Mesendoderm (in vitro differentiated cells): ENCODE measurements at places on chromosomes 16 and 17.

DNA sequence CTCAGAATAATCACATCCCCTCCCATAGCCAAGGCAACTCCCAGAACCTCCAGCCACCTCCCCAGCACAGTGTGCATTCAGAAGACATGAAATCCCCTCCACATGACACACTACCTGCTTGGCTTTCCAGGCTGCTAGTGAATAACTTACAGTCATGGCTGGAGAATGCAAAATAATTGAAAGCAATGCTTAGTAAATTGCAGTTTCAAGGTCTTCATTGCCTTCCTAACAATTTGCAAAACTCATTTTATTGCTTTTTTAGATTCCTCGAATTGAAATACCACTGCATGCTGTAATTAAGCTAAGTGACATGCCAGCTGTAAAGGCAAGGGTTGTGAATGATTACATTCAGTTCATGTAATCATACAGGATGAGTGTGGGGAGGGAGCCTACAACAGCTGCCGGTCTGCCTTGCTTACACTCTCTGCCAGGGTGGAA is 29.0 kb upstream of the HOXB13 start:
- no peak for DNase-seq

GRCh38 chr16:51996516-51996915 is 550.4 kb downstream of the TOX3 start:
- DNase-seq: no peak

GRCh38 chr17:82840431-82840831 is 609 bp upstream of the ZNF750 start:
- DNase-seq: peak; percentile 28

GRCh38 chr17:41539071-41539492 is 11.0 kb upstream of the KRT19 start:
- DNase-seq: peak; percentile 76

DNA sequence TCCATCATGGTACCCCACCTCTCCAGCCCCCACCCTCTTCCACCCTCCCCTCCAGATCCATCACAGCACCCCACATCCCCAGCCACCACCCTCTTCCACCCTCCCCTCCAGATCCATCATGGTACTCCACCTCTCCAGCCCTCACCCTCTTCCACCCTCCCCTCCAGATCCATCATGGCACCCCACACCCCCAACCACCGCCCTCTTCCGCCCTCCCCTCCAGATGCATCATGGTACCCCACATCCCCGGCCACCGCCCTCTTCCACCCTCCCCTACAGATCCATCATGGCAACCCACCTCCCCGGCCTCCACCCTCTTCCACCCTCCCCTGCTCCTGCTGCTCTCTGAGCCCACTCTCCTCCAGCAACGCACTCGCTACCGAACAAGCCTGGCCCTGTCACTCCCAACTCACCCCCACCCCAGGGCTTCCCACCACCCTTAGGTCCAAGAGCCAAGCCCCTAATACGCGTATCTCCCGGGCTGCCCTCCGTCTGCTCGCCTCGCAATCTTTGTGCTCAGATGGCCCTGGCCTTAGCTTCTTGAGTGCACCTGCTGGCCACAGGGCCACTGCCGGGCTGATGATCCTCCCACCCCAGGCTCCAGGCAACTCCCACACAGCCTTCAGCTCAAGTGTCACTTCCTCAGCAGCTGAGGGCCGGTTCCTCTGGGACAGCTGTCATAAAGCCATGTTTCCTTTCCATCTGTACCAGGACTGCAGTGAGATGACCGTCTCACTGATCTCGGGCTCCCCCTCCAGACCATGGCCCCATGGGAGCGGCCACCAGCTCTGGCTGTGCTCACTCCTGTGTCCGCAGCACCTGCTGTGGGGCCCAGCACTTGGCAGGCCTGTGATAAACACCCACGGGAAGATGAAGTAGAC is 25.5 kb downstream of the KDM8 start:
- no peak for DNase-seq

DNA sequence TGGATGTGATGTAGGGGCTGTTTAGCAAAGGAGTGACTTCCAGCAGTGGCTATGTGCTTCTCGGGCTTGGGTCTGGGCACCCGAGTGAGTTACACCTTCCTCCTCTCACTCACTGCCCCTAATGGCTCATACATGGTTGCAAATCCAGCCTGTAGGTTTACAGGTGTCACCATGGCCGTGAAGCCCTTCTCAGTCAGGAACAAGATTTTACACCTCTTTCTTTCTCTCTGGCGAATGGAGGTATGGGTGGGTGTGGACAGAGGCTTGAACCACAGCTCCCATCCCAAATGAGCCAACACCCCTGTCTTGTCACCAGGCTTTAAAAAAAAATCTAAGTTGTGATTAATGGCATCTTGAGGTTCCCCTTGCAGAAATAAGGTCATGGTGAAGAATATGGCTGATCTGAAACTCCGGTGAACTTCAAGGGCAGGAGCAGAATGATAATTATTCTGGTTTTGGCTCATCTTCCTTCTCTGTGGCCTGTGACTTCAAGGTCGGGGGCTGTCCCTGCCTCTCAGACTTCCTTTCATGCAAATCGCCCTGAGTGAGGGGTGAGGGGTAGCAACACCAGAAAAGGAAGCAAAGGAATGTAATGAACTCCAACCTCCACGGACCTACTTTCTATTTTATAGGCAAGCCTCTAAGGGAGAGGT is 331.2 kb downstream of the MAF start:
- DNase-seq: peak; percentile 22

- DNase-seq: peak; percentile 70
These were observed 112.8 kb downstream of the ZNF778 start for GRCh38 chr16:89330177-89330856.

- DNase-seq: no peak
These were observed 326.3 kb downstream of the MAF start for GRCh38 chr16:79274264-79274663.

DNA sequence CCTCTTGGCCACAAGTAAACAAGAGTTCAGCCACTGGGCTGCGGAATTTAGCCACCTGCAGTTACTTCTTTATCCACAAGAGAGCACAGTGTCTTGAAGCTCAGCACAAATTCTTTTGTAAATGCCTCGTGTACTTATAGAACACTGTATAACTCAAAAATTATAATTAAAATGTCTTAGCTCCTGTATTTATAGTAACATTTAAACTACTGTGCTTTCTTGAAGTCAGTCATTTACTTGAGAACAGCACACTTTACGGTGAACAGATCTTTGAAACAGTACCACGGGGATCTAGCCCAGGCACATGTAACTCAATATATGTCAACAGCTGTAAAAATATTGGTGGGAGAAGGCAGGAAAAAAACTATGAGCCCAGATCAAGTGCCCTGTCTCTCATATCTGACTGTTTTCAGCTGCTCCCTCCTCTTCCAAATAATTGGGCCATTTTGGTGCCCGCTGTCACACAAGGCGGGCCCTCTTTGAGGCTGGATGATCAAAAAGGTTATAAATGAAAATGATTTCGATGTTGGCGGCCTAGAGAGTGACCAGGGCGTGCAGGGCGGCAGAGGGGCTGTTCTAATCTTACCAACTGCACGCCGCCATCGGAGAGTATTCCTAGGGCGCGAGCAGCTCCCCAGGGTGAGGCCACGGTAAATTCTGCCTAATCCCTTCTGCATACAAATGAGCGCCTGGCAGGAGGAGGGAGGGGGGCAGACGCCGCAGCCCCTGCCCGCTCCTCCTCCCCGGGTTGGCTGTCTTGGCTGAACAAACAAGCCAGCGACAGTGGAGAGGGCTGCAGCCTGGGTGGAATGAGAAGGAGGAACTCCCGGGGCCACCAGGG is 183.2 kb downstream of the C16orf78 start:
- peak; percentile 84 for DNase-seq
